COR-L47 (cell line): ENCODE measurements at places on chromosomes 4 and X.

DNA sequence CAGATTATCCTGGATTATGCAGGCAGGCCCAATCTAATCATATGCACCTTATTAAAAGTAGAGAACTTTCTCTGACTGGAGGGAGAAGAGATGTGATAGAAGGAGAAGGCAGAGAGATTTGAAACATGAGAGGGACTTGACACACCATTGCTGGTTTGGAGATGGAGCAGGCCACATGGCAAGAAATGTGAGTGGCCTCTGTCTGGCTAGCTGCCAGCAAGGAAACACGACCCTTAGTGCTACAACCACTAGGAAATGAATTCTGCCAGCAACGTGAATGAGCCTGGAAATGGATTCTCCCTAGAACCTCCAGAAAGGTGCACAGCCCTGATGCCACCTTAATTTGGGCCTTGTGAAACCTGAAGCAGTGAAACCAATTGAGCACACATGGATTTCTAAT is 79.5 kb upstream of the MBNL3 start:
- no peak for DNase-seq

DNA sequence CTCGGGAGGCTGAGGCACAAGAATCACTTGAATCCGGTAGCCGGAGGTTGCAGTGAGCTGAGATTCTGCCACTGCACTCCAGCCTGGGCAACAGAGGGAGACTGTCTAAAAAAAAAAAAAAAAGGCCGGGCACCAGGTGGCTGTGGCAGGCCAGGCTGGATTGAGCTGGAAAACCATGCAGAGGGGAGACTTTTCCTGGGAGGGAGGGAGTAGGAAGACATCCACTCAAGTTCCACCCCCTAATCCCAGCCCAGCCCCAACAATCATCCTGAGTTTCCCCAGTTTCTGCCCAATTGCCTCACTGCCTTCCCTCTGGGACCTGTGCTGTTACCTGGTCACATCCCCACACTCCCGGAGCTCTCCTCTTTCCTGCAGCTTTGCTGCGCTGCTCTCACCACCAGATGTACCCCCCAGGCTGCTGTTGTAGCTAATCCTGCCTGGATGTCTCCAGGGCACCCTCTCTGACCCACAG is 9.0 kb upstream of the TSPYL2 start:
- peak; percentile 38 for DNase-seq

DNA sequence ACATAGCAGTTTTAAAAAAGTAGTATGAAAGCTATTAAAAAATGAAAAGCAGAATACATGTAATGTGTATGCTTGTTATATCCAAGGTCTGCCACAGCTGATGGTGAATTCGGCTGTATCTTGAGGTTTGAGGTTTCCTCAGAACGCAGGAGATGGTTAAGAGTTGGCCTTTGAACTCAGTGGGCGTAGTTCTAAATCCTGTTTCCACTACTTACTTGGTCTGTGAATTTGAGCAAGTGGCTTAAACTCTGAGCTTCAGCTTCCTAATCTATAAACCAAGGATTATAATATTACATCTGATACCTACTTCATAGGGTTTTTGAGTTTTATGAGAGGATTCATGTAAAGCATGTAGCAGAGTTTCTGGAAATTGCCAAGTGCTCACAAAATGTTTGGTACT is 125.2 kb downstream of the STIM2 start:
- DNase-seq: no peak

DNA sequence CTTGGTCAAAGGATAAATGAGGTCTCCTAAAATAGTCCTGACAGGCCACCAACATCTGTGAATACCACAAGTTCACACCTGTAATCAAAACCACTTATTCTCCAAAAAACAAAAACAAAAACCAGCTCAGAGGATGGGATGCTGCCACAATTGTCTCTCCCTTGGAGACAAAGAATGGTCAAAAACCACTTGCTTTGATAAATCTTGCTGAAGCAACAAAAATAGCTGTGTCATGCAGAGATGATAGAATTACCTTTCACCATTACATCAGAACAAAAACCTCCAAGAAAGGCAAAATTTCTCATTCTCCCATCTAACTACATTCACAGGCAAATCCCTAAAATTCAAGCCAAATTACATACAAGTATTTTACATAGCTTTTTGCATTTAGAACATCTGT is 180.4 kb downstream of the MAML3 start:
- DNase-seq: no peak

- DNase-seq: no peak
Measured at GRCh38 chr4:38213083-38213805, 253.0 kb downstream of the PTTG2 start.

- DNase-seq: peak; percentile 52
Measured at GRCh38 chr4:80989921-80990544, 40.5 kb upstream of the BMP3 start.

- DNase-seq: peak; percentile 52
Measured at GRCh38 chr4:88457307-88458103, 586 bp downstream of the HERC5 start.

DNA sequence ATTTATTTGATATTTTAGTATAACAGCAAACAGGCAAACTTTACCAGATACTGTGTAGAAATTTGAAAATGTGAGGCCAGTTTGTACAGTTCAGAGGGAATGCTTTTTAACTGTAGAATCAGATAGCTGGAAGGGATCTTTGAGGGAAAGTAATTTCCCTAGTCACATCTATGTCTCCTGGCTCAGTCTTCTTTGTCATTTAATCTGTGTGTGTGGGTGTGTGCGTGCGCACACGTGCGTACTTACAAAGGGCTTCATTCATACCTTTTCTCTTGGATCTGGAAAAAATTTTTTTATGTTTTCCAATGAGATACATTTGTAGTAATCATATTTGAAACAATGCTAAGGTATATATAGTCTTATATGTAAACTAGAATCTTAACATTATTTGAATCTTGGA is 44.6 kb downstream of the IL13RA1 start:
- DNase-seq: no peak

- no peak for DNase-seq
Measured at GRCh38 chr4:99664716-99665115, 7.1 kb upstream of the C4orf54 start.

GRCh38 chr4:16217300-16218051 is 8.8 kb downstream of the TAPT1 start:
- DNase-seq: no peak

GRCh38 chr4:43112139-43112538 is 219.6 kb downstream of the GRXCR1 start:
- DNase-seq: no peak

- no peak for DNase-seq
Measured at GRCh38 chrX:17435476-17435875, 60.5 kb downstream of the NHS start.

GRCh38 chr4:184854673-184855072 is 28.9 kb upstream of the ACSL1 start:
- DNase-seq: no peak
